Heart right ventricle (tissue), 16 donors: ENCODE measurements at places on chromosomes 4 and X.

- DNase-seq, result no peak
Observed at GRCh38 chr4:147220833-147221232, 260.1 kb upstream of the EDNRA start.

- no peak for DNase-seq
Observed at GRCh38 chrX:9438933-9439494, 25.8 kb upstream of the TBL1X start.

DNA sequence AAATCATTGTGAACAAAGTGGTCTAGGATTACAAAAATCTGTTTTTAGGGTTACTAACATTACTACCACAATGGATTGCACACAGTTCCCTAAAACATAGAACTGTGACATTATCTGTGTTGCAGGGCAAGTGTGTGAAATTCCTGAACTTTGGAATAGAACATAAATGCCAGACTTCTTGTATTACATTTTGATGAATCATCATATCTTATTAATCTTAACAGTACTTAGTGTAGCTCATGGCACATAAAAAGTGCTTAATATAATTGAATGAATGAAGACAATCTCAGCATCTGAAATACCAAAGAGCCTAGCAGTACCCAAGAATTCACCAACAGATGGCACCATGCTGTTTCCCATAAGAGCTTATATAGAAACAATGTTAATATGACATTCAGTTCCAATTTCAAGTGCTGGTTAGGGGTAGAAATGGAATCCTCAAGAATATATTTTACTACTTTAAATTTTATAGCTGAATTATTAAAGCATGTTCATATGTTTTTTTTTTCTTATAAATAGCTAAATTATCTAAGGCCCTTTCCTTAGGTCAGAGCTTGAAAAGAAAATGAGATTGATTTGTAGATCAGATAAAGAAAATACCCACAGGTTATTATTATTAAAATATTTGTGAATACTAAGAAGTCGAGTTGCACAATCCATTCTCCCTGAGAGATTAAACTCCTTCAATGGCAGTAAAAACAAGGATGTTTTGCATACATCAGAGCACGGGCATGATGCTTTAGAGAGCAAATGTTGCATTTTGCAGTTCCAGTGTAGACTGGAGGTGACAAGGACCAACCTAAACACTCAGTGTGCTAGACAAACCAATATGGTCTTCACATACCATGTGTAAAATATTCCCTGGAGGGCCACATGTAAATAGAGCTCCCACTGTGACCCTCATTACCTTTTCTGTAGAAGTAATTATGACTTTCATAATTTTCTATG is 25.7 kb upstream of the SHISA3 start:
- DNase-seq, result no peak

- no peak for DNase-seq
Observed at GRCh38 chr4:80144676-80145470, 52.4 kb upstream of the PRDM8 start.

GRCh38 chr4:84995386-84995785 is 28.9 kb upstream of the WDFY3 start:
- no peak for DNase-seq

DNA sequence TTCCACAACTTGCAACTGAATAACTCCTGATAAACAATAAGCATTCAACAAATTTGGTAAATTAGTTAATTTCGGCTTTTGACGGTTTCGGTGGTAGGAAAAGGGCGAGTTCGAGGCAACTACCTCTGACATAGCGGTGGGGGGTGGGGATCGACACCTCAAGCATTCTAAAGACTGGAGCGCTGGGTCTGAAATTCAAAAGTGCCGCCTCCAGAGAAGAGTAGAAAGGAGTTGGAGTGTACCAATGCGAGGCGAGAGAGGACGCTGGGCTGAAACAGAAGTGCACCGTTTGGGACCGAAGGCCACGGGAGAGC is 725 bp downstream of the SMC1A start:
- no peak for DNase-seq

DNA sequence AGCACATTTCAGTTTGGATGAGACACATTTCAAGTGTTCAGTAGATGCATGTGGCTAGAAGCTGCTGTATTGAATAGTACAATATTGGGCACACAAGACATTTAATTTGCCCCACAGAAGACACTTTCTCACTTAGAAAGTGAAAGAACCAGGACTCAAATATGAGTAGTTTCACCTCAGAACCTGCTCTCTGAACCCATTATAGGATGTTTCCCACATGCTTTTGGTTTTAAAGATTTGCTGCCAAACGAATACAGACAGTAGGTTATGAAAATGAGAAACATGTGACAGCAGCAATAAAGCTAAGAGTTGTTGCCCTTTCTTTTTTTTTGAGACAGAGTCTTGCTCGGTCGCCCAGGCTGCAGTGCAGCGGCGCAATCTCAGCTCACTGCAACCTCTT is 32.3 kb downstream of the C4orf54 start:
- no peak for DNase-seq

- DNase-seq, result no peak
Observed at GRCh38 chr4:153798420-153798819, 9.5 kb upstream of the SFRP2 start.

GRCh38 chr4:78018271-78019049 is 38.7 kb upstream of the FRAS1 start:
- DNase-seq, result no peak

DNA sequence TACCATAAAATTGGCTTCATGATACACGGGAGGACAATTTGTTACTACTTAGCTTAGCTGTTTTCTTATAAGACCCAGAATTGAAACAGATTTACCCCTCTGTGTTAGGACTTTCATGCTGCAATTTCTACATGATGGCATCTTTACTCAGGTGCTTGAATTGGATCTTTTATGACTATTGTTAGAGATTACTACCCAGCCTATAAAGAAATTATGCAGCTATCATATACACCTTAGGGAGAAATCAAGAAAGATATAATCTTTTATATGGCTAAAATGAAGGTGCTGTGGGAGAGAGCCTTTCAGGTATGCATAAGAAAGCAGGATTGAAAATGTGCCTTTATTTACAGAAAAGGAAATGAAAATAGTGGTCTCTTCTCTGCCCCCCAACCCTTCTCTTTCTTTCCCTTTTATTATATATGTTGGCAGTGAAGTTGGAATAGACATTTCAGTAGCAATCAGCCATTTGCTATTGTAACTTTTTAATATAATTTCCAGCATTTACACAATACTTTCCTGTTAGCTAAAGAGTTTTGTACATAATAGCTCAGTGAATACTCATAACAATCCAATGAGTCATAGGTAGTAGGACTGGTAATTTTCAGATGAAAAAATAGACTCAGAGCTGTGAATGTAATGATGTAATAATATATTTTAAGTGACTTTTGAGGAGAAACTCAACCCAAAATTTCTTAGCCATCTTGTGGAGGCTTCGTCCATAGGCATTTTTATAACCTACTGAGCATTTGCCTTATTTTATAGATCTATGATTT is 311.8 kb downstream of the ADGRL3 start:
- DNase-seq, result no peak

- no peak for DNase-seq
Observed at GRCh38 chrX:64842492-64842891, 133.8 kb downstream of the ZC4H2 start.

- no peak for DNase-seq
Observed at GRCh38 chr4:131613824-131614216, 1535.3 kb upstream of the PCDH10 start.

DNA sequence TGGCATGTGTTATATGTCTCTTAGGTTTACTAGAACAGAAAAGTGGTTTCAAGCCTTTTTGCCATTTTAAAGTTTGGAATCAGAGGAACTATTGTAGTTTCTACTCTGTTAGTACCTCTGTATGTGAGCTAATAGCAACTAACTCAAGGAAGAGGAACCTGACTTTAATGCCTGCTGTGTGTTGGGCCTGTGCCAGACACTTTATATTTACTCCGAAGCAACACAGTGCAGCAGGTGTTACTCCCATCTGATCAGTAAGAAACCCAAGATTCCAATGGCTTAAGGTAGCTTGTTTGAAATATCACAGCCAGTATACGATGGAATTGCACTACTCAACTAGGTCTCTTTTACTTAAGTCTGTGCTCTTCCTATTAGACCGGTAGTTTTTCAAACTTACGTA is 79.2 kb downstream of the USP9X start:
- no peak for DNase-seq

GRCh38 chr4:123649250-123649644 is 252.7 kb downstream of the SPRY1 start:
- DNase-seq, result no peak

GRCh38 chr4:4260185-4260751 is 12.2 kb upstream of the TMEM128 start:
- DNase-seq, result no peak

GRCh38 chrX:150081076-150081475 is 142.8 kb upstream of the EOLA2 start:
- DNase-seq, result no peak
